Activated CD4-positive, alpha-beta T cell treated with anti-CD3 and anti-CD28 coated beads, Interleukin-2, amount 50 U/mL, for 48 hours (primary cell): ENCODE measurements at places on chromosomes 2 and 18.

GRCh38 chr2:109452318-109453305 is 161.2 kb downstream of the SEPTIN10 start:
- no peak for DNase-seq

DNA sequence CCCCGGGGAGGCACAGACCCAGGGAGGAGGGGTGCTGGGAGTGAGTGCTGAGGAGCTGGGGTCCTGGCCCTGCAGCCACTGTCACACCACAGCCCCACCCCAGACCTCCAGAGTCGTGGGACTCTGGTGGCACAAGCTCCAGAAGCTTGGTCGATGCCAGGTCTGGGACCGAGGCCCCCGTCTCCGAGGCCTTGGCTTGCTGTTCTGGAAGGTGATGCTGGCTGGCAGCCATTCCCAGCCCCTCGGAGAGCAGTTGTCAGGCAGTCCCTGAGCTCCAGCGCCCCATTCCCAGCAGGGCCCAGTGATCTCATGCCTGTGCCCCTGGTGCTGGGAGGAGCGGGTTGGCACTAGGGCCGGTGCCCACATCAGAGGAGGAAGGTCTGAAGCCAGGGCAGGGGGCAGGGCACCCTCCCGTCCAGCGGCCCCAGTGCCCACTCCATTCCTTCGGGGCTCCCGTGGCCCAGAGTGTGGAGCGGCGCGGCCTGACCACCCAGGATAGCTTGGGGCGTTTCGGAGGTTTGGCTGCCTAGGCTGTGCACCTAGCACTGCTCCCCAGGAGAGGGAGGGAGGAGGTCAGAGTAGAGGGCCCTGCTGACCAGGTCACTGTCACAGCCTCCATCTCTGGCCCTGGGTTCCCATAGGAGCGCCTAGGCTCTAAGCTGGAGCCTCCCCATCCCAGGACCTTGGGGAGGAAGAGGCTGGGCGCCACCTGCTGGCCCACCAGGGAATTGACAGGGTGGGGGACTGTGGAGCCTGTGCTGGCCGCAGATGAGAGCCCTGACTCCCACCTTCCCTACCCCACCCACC is 16.8 kb upstream of the ALPI start:
- peak; percentile 61 for DNase-seq

- no peak for DNase-seq
Observed at GRCh38 chr18:312415-312814, 44.6 kb upstream of the THOC1 start.

- DNase-seq = no peak
Observed at GRCh38 chr2:235350234-235350633, 143.6 kb upstream of the AGAP1 start.

GRCh38 chr2:196263181-196263747 is 91.9 kb upstream of the STK17B start:
- DNase-seq = peak; percentile 43

GRCh38 chr18:7735196-7735595 is 168.1 kb downstream of the PTPRM start:
- DNase-seq = no peak

DNA sequence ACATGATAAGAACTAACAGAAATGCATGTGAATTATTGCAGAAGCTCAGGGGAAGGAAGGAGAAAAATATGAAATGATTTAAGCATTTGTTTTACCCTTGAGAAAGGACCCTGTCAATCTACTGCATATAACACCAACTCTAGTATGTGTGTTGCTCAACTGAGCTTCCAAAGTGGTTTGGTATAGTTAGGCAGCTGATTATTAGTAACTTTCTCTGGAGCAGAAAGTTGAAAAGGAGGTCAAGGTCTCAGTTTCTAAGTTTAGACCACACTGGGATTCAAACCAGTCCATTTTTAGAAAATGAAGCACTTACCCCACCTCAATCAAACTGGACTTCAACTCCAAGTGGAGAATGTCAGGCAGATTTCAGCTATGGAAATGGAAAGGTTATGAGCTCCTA is 123.3 kb upstream of the CDC42EP3 start:
- DNase-seq = no peak

DNA sequence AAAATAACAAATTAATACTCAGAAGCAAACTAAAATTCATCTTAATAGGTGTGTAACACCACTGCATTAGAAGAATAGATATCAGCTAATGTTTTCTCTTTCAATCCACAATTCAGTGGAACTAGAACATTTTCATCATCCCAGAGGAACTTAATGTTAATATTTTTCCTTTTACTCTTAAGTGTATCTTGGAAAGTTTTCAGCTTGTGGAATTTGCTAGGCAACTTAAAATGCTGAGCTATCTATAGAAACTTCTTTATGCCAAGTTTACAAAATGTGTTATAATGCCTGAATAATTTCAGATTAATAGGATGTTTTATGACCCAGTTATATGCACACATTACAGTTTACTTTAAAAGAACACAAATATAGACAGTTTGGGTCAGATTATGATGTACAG is 86.6 kb upstream of the FAM237A start:
- DNase-seq = no peak

GRCh38 chr2:234060236-234060635 is 9.7 kb downstream of the SPP2 start:
- DNase-seq = no peak

- no peak for DNase-seq
Observed at GRCh38 chr2:205361272-205361671, 321.0 kb upstream of the NRP2 start.

- DNase-seq = no peak
Observed at GRCh38 chr2:216163518-216163917, 54.4 kb downstream of the XRCC5 start.

DNA sequence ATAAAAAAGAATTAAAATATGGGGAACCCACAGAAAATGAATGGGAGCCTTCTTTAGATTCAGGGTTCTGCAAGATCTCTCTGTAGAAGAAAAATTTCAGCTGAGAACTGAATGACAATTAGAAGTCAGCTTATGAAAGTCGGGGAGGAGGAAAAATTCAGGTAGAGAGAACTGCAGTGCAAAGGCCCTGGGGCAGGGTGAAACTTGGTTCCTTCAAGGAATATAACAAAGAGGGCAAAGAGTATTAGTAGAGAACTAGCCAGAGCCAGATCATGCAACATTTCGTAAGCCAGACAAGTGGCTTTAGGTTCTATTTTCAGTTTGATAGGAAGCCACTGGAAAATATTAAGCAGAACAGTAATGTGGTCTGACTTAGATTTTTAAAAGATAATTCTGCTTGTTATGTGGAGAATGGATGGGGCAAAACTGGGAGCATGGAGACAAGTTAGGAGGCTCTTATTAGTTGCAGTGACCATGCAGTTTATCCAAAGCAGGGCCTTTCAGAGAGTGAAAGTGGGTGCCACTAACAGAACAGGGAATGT is 27.9 kb downstream of the RAB27B start:
- no peak for DNase-seq

- no peak for DNase-seq
Observed at GRCh38 chr2:241695651-241696050, 6.2 kb upstream of the ING5 start.

DNA sequence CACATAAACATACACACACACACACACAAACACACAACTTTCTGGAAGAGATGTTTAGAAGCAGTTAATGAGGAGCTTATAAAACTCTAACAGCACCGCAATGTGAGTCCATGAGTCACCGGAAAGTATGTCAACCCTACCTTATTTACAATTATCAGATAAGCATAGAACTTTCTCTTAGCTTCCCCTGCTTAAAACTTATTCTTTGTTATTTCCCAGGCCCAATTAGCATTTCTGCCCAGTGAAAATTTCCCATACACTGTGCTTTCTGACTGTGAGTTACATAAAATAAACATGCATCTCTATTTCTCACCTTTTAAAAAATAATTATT is 737.6 kb downstream of the LRP1B start:
- no peak for DNase-seq

- no peak for DNase-seq
Observed at GRCh38 chr2:189512879-189513278, 67.7 kb downstream of the SLC40A1 start.
